ENCODE measurements at places on chromosomes 5 and 9.
A peak's percentile ranks its signal among the peaks of the same experiment; 100 is the strongest.

GRCh38 chr5:90871391-90871991 is 312.9 kb downstream of the ADGRV1 start:
- no peak for DNase-seq

DNA sequence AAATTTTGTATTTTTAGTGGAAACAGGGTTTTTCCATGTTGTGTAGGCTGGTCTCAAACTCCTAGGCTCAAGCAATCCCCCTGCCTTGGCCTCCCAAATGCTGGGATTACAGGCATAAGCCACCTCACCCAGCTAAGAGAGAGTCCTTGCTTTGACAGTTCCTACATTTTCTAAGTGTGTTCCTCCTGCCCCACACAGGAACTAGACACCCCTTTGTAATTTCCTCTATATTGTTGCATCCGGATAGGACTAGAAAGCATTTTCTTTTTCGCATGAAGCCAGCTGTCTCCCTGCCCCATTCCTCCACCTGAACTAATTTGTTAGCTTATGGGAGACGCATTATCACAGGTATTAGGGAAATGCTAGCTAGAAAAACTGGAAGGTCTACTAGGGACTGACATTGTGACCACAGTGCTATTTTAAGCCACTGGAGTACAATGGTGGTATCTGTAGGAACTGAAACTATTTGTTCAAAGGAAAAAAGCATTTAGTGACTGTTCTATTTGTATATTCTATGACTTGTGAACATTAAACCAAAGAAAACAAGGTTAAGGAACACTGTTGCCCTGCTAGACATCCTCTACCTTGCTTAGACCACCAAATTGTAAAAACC is 214.1 kb downstream of the SMARCA2 start:
- no peak for DNase-seq

- no peak for DNase-seq
Measured at GRCh38 chr5:135635451-135635850, 56.7 kb upstream of the CXCL14 start.

DNA sequence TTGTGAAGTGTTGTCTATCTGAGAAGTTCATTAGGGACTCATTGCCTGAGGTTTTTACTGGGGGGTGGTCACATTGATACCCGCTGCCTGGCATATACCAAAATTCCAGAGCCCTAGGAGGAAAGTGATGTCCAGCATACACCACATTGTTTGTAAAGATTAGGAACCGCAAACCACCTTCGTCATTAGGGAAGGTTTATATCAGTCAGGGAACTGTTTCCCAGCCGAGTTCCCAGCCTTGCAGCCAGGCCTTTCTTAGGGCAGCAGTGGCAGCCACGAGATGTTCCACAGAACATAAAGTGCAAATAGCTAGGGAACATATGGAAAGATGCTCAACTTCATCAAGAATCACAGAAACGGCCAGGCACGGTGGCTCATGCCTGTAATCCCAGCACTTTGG is 40.4 kb upstream of the NRARP start:
- DNase-seq: no peak

GRCh38 chr5:158619083-158619788 is 480.5 kb downstream of the EBF1 start:
- no peak for DNase-seq

DNA sequence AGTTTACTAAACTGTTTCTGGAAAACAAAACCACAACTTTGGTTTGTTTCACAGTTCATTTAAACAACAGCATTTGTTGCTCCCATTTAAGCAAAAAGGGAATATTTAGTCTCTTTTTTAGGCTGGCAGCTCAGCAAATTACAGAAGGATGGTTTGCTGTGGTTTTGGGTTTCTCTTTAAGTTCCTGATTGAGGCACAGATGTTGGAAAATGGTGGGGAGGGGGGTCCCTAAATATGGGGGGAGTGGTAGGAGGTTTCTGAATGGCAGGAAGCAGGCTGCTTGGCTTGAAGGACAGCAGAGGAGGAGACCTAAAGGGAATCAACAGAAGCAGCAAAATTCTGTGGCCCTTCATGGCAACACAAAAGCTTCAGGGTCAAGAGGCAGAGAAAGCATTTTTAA is 263.4 kb downstream of the ZSWIM6 start:
- no peak for DNase-seq

DNA sequence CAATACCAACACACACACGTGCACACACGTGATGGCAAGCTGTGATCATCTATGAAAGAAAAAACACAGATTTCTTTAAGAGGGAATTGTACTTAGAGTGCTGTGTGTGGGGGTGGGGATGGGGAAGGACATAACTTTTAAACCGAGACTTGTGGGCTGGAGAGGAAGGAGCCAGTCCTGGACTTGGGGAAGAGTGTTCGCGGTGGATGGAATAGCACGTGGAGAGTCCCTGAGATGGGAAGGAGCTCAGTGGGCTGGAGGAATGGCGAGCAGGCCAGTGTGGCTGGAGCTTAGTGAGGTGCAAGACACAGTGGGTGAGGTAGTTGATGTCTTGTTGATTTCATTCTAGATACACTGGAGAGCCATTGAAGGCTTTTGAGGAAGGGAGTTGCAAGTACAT is 78.5 kb downstream of the RGS3 start:
- no peak for DNase-seq

GRCh38 chr5:52989025-52989780 is at the start of gene ITGA2:
Gene ITGA2, plus strand, starts transcription at chr5:52989352. Its CDS starts 117 bp downstream, at chr5:52989469.
- DNase-seq: peak; percentile 33

DNA sequence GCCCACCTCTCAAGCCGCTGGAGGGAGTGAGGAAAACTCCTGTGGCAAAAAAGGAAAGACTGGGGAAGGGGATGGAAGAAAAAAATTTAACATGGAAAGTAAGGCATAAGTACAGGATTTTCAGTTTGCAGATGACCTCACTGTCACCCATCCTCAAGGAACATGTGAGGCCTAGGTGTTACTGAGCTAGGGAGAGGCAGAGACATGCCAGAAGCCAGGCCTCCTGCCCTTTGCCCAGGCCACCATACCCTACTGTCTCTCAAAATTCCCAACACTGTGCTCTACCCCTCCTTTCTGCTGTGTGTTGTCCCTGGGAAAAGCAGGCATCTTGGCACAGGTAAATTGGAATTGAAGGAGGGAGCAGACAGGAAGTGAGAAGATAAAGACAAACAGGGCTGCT is 4.4 kb upstream of the MGAT1 start:
- DNase-seq: no peak

GRCh38 chr5:155765715-155766114 is 561.2 kb upstream of the SGCD start:
- DNase-seq: no peak

DNA sequence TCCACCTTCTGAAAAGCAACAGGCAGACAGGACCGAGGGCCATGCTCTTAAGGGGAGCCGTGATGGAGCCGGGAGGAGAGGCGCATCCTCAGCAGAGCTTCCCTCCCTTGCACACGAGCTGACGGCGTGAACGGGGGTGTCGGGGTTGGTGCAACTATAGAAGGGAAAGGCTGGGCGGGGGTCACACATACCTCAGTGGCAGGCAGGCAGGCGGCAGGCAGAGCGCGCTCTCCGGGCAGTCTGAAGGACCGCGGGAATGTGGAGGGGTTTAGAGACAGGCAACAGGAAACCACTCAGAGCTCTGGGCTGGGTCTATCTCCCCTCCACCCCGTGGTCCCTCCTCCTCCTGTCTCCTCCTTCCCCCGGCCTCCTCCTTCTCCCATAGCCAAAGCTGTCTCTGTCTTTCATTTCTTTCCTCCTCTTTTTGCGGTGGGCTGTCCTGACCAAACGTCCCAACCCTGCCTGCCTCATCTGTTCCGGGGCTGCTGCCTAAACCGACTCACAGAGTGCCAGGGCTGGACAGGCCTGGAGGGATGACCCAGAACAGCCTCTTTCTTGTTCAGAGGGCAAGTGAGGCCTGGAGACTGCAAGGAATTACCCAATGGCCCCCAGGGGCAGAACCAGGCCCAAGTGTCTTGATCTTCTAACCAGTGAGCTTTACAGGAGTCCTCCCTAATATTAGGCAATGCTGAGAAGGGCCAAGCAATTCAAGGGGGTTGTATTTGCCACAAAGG is at the start of gene SPARC:
Gene SPARC (minus strand): TSS at position 242 of the 734 bp plus-strand sequence. CDS start 10,727 bp downstream, outside the sequence.
- peak; percentile 95 for DNase-seq

DNA sequence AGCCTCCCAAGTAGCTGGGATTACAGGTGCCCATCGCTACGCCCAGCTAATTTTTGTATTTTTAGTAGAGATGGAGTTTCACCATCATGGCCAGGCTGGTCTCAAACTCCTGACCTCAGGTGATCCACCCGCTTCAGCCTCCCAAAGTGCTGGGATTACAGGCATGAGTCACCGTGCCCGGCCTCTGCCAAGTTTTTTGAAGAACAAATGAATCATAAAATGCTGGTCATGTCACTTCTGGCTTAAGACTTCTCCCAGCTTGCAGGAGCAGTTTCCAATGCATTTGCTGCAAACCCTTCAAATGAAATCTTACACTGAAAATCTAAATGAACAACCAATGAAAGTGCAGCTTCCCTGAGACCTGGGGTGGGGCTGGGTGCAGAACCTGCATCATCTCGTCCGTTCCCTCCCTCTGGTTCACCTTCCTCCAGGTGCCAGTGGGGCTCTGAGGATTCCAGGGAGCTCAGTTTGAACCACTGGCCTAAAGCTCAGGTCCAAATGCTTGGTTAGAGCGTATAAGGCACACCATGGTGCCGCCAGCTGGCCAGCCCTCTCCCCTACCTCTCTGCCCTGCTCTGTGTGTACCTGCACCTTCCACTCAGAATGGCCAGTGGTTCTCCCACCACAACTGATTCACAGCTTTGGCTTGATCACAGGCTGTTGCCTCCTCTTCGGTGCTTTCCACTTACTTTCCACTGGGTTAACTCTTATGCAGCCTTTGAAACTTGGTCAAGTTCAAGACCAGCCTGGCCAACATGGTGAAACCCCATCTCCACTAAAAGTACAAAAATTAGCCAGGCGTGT is 39.8 kb upstream of the FUBP3 start:
- DNase-seq: peak; percentile 63

DNA sequence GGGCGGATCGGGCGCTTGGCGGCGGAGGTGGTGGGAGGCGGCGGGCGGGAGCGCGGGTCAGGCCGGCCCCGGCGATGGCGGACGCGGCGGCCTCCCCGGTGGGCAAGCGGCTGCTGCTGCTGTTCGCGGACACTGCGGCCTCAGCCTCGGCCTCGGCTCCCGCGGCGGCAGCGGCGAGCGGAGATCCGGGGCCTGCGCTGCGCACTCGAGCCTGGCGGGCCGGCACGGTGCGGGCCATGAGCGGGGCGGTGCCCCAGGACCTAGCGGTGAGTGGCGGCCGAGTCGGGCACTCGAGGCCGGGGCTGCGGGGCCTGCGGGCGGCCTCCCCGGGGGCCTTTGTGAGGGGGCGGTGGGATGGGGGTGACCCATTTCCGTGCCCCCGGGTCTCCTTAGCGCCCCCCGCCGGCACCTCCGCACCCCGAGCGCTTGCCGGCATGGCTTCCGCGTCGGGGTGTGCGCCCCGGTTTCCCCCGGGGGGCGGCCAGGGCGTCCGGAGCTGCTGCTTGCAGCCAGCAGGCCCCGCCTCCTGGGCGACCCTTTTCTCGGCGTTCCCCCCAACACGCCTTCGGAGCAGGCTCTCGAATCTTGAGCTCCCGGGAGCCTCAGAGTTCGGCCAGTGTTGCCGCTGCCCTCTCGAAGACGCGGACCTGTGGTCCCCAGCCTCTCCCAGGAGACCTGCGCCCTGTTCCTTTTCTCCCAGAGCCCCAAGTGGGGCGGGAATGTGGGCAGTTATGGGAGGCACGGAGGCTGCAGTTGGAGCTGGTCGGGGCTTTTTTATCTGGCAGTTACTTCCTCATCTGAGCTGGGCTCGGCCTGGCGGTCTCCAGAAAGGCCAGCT is 456 bp downstream of the KDM3B start:
- peak; percentile 36 for DNase-seq

- no peak for DNase-seq
Measured at GRCh38 chr5:54748527-54748926, 231.0 kb downstream of the SNX18 start.

DNA sequence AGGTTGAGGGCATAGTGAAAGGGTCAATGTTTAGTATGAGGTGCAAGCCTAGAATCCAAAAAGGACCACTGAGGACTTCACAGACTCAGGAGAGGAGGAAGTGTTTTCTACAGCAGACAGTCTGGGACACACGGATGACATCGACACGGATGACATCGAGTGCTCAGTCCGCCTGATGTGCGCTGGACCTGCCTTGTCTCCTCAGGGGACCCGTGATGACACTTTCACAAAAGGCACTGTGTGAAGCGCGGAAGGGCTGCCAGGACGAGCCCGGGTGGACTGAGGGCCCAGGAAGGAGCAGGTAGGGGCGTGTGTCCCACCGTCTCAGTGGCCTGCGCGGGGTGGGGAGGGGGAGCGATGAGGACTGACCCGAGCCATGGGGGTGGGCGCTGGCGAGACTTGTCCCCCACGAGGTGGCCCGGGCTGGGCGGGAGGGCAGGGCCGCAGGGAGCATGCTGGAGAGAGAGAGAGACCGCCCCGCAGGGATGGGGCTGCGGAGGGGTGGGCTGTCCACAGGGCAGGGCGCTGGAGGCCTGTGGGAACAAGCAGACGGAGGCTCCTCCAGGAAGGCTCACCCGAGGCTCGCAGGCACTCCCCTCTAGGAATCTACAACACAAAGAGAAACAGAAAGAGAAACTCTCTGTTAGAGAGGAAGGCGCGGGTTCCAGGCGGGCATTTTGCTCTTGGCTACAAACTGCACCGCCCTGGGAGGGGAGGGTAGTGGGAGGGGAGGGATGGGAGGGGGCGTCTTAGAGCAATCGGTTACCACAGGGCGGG is 54.9 kb downstream of the USP20 start:
- no peak for DNase-seq

DNA sequence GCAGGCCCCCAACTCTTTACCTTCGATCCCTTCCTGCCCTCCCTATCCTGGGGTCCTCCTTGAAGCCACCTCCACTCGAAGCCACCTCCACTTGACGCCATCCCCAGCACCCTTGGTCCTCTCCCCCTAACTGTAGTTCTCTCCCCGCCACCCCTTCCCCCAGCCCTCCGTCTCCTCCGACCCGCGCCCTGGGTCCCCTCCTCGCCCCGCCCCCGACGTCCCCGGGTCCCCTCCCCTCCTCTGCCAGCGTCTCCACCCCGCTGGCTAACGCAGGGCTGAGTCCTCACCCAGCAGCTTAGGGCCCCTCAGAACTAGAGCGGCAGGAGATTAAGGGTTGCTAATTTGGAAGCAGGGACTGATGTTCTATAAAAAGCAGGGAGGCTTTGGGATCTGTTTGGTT is 30.6 kb upstream of the ANKRD33B start:
- DNase-seq: no peak

- DNase-seq: no peak
Measured at GRCh38 chr5:40634593-40634992, 45.1 kb upstream of the PTGER4 start.

- DNase-seq: no peak
Measured at GRCh38 chr5:62707563-62707962, 128.9 kb downstream of the LRRC70 start.

GRCh38 chr5:141050622-141051520 is at the start of gene PCDHB1:
Gene PCDHB1, plus strand, starts transcription at chr5:141051374. Its CDS starts 97 bp downstream, at chr5:141051471.
- DNase-seq: no peak

GRCh38 chr5:31421806-31422586 is 109.9 kb downstream of the DROSHA start:
- no peak for DNase-seq

DNA sequence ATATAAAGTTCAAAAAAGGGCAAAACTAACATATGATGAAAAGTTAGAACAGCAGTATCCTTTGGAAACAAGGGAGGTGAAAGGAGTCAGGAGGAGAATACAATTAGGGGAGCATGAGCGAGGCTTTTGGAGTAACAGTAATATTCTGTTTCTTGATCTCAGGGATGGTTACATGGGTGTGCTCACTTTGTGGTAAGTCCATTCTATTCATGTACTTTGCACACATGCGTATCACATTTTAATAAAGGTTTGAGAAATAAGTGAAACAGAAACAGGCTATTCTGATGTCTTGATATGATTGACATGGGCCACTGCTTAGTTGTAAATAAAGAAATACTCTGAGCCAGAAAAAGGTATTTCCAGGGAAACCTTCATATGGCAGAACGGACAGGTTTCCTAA is 208.8 kb downstream of the SPOCK1 start:
- DNase-seq: no peak

GRCh38 chr5:132526290-132526973 is 16.9 kb downstream of the IL5 start:
- peak; percentile 31 for DNase-seq

Data from HFFc6 (cell line).